ENCODE measurements at places on chromosomes 6 and 20.
A peak's percentile ranks its signal among the peaks of the same experiment; 100 is the strongest.

DNA sequence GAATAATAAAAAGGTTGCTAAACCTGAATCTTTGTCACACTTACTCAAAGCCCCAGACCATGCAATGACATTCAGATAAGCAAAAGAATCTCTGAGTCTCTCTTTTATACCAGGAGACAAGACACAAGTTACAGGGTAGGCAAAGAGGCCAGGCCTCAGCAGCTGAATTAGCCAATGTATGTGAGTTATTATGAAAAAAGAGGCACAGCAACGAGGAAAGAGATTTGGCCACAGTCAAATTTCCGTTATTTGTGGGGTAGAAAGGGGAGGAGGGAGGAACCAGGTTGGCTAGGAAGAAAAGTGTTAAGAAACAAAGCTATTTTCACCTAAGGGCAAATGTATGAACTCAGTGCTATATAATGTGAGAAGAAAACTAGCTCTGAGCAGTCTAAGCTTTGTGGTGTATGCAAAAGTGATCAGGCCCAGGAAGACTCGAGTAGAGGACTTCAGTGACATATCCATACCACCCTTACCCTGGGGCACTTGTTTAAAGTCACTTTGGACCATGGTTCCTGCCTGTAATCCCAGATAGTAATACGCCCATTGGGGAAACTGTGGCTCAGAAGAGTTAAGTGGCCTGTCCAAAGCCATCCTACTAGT lies 19.1 kb downstream of the IPCEF1 start:
- DNase-seq: no peak

DNA sequence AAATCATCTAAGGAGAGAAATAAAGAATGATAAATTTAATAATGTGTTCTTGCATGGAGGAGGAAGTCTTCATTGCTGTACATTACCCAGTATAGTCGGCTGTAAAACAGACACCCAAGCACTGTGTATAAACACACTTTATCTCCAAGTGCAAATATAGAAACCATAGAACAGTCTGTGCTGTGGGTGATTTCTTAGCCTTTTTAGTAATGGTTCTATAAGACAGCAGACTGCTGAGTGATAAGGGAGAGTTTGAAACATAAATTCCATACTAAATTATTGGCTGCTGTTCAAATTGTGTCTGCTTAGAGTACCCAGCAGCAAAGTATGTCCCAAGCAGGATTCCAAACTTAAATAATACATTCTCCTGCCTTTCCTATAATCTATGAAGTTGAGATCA lies 4.6 kb downstream of the FILIP1 start:
- no peak for DNase-seq

GRCh38 chr6:83998021-83998584 lies 35.5 kb upstream of the MRAP2 start:
- DNase-seq: no peak

- DNase-seq: peak; percentile 72
Measured at GRCh38 chr6:107786709-107787588, 37.2 kb downstream of the SCML4 start.

DNA sequence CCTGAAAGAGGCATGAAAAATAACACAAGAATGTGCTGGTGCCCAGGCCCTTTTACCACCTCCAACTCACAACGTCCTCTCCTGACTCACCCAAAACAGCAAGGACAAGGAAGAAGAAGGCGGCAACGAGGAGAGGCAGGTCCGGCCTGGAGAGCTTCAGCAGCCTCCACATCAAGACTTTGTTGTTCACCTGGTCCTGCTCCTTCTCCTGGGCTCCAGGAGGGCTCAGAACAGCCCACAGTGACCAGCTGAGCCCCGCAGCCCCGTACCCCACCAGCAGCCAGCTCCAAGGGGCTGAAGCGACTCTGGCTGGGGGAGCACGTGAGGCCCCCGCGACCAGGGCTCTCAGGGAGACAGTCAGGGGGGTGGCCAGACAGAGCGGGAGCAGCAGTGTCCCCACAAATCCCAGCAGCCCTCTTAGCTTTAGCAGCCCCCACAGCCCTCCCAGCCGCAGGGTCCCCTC lies 857 bp downstream of the TAP2 start:
- DNase-seq: no peak

GRCh38 chr20:44959638-44960102 lies 527 bp downstream of the TOMM34 start:
- DNase-seq: peak; percentile 43

DNA sequence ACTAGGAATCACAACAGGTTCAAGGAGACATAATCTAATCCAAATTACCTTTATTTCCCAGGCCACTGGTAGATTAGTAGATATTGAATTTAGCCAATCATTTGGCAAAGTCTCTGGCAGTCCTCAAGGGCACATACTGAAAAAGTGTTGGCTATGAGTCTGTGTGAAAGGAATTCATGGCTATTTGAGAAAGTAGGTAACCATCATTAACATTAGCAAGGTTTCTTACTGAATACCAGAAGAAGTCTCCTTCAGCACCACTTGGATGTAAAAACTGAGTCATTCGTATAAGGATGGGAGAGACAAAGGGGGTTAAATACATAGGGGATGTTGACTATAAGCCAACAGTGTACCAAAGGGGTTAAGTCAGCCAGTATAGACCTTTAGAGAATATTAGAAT lies 36.7 kb downstream of the AGPAT4 start:
- DNase-seq: no peak

GRCh38 chr6:69456086-69456485 lies 340.7 kb downstream of the LMBRD1 start:
- DNase-seq: no peak

GRCh38 chr6:129659590-129660345 lies 50.2 kb downstream of the ARHGAP18 start:
- DNase-seq: no peak

GRCh38 chr6:49646130-49646824 lies 9.6 kb upstream of the RHAG start:
- no peak for DNase-seq

- DNase-seq: no peak
Measured at GRCh38 chr20:32292548-32292947, 15.1 kb downstream of the KIF3B start.

DNA sequence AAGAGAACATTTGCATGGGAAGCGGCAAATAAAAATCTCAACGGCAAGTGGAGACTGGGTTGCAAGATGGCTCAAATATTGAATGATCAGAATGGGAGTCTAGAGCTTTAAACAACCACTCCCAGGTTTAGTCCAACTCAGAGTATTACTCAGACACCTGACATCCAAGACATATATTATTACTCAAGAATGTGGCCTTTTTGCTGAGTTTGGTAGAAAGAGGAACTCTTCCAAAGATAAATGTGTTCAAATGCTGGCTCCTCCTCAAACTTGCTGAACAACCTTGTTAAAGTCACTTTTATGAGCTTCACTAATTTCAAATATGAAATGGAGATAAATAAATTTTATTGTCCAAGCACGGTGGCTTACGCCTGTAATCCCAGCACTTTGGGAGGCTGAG lies 77.8 kb downstream of the ESR1 start:
- DNase-seq: no peak

GRCh38 chr6:82169138-82169876 lies 78.2 kb downstream of the IBTK start:
- DNase-seq: no peak

- no peak for DNase-seq
Measured at GRCh38 chr6:112640891-112641290, 293.8 kb downstream of the RFPL4B start.

- no peak for DNase-seq
Measured at GRCh38 chr6:150271501-150272263, 97.1 kb upstream of the IYD start.

- DNase-seq: no peak
Measured at GRCh38 chr6:6832439-6832838, 243.9 kb downstream of the LY86 start.

DNA sequence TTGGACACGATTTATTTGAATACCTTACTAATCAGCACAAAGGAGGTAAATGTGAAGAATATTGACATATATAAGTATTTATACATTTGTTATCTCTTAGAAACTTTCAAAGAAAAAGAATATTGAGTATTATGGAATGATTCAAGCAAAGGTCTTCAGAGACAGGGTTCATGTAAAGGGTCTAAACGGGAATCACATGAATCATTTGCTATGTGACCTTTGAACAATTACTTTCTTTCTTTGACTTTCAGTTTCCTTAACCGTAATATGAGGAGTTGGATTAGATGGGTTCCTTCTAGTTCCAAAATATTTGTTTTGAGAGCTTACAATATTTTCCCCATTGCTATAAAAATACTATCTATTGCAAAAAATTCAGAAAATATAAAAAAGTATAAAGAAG lies 14.3 kb downstream of the ENPP1 start:
- no peak for DNase-seq

DNA sequence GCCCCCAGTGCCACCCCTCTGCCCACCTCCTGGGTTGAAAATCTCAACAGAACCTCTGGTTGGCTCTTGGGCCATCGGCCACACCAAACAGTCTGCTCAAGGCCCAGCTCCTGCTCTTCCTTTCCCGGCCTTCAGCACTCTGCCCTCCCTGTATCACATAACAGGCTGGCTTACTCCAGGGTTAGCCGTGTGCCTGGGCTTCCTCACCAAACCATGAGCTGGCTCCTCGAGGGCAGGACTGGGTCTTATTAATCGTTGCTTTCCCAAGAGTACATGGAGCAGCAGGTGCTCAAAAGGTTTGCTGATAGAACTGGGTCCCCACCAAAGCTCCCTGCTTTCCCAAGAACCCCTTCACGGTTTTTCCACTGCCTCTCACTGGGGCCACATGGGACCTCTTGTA lies 12.7 kb upstream of the FAM83C start:
- DNase-seq: no peak

- no peak for DNase-seq
Measured at GRCh38 chr6:143901885-143902750, 37.8 kb downstream of the ZC2HC1B start.

DNA sequence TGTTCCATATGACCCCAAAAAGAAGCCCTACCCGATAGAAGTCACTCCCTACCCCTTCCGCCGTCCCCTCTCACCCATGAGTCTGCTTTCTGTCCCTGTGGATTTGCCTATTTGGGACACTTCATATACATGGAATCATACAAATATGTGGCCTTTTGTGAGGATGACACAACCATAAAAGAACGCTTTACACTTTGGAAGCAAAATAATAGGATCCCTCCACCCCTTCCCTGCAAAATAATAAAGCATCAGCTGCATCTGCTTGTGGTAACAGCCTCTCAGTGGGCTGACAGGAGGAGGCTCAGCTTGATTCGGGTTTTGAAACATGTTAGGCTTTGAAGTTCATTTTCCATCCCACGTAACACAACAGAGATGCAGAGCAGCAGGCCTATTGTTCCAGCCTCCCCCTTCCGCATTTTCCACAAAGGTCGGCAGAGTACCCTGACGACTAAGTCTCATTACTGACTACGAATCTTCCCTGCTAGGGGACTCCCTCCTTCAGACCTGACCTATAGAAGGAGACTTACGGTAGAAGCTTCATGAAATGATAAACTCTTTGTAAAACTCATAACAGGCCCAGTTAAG lies 99.1 kb downstream of the ALDH8A1 start:
- DNase-seq: no peak

GRCh38 chr20:14553774-14554534 lies 216.5 kb upstream of the FLRT3 start:
- no peak for DNase-seq
